T-helper 17 cell (primary cell): ENCODE measurements at places on chromosomes 13 and 19. TPM values are rescaled to one million over a fixed set of nuclear protein-coding genes. Genes with fewer than 3 reads are reported as not detected.

Gene KCNN4
- total RNA-seq = 46.4 TPM

Gene PEAK3
- not detected for total RNA-seq

Gene SERPINE3
- total RNA-seq = not detected

DNA sequence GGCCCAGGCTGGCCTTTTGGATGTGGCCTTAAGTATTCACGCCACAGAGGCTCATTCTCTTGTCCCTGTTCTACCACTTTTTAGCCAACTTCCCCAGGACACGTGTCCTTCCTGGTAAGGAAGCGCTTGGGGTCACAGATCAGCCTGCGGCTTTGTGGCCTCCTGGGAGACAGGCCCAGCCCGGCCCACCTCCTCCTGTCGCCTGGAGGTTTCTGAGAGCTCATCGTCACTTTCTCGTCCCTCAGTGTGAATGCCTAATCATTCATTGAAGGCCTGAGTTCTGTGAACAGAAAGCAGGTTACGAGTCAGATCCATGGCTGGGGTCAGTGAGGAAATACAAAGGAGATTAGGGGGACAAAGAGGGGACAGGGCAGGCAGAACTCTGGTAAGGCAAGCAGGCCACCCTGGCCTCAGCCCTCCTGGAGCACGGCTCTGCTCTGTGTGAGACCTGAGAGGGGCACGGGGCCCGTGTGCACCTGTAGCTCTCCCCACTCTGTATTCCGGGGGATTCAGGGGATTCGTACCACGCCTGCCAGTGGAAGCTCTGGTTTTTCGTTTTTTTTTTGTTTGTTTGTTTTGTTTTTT, 38.6 kb upstream of the TSHZ3 start:
- DNase-seq = no peak

DNA sequence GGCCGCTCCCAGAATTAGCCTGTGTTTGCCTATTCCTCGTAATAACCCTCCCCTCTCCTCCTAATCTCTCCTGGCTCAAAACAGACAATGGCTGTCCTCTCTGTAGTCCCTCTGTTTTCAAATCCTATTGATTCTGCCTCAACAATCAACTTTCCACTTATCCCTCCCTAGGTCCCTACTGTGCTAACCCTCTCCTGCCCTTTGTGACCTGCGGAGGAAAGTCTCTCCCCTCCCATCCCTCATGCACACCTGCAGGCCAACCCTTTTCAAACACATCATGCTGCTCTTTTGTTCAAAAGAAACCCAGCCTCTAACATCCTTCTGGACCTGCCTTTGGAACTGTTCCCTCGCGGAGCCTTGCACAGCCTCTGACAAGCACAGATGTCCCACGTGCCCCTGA, 37.3 kb downstream of the CILP2 start:
- DNase-seq = no peak

DNA sequence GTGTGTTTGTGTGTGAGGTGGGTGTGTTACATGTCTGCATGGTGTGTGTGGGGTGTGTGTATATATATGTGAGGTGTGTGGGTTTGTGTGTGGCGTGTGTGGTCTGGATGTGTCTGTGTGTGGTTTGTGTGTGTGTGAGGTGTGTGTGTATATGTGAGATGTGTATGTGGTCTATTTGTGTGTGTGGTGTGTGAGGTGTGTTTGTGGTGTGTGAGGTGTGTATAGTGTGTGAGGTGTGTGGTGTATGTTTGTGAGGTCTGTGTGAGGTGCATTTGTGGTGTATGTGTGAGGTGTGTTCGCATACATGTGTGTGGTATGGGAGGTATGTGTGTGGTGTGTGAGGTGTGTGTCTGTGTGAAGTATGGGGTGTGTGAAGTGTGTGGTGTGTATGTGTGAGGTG, 12.5 kb upstream of the TNFRSF19 start:
- DNase-seq = no peak

- DNase-seq = no peak
These were observed 178.3 kb downstream of the EFNB2 start for GRCh38 chr13:106357198-106357597.

DNA sequence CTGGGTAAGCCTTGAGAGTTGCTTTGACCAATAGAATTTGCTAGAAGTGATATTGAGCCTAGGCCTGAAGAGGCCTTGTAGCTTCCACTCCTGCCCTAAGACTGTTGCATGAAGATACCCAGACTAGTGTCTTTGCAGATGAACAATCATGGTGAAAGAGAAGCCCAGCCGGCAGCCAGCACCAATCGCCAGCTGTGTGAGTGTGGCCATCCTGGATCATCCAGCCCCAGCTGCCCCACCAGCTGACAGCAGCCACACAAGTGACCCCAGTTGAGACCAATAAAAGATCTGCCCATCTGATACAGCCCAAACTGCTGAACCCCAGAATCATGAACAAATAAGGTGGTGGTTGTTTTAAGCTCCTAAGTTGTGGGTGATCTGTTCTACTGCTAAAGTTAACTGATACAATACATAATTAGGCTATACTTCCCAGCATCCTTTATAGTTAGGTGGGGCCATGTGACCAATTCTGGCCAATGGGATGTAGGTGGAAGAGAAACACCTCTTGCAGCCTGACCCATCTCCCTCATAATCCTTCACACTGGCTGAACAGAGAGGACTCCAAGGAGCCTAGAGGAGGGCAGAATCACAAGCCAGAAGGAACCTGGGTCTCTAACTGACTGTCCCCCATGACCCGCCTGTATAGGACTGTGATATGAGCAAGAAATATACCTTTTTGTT, 9.4 kb upstream of the ZNF428 start:
- DNase-seq = no peak

DNA sequence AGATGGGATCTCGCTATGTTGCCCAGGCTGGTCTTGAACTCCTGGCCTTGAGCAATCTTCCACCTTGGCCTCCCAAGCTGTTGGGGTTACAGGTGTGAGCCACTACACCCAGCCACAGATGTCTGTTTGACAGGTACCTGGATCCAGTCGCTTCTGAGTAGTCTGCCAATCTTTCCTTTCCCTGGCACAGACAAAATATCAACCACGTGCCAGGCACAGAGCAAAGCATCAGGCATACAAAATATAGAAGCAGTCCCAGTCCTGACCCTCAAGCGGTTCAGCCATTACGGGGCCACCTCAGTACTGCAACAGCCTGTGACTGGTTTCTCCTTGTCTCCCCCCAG, 3.8 kb downstream of the ELAVL1 start:
- no peak for DNase-seq
